ENCODE measurements at places on chromosomes 5 and 9.

DNA sequence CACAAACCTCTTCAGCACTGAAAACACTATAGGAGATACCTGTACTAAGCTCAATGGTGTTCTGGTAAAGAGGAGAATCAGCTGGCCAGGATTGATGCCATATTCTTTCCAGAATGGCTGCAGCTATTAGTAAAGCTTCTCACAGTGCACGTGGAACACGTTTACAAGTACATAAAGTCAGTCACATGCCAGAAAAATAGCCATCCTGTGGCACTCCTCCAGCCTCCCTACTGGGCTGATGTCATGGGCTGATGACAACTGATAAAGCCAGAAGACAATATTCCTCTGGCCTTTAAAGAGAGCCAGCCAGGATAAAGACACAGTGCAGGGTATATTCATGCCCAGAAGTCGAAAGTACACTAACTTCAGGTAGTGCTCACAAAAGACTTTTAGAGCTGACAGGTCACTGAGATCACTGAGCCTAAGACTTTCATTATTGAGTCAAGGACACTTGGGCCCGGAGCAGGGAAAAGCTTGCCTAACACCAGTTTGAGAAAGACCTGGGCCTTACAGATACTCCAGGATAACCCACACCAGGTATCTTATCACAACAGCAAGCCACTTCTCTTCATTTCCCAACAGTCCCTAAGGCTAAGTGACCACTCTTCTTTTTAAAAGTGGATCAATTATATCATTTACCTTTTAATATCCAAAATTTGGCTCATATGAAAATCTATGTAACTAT lies 29.4 kb downstream of the ABITRAM start:
- no peak for DNase-seq

DNA sequence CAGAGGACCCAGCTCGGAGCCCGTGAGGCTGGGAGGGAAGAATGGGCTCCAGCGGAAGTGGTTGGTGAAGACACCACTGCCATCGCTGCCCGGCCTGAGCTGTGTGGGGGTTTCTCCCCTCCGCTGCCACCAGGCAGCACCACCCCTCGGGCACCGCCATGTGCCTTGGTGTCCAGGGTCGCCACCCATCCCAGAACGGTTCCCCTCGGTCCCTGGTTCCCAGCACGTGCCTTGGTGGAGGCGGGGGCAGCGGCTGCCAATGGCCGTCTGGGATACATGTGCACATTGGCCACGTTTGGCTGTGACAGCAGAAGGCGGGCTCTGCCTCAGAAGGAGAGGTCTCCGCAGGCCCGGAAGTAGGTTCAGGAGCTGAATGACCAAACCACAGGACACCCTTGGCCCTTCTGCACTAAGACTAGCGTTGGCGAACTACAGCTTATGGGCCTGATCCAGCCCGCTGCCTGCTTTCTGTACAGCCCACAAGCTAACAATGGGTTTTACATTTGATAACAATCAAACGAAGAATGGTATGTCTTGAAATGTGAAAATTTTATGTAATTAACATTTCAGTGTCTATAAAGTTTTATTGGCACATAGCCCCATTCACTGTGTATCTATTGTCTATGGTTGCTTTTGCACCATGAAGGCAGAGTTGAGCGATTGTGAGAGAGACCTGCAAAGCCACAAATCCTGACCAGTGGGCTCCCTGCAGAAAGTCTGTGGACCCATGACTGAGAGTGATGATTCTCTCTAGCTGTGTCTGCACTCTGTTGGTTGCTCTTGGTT lies 91.7 kb upstream of the RAPGEF1 start:
- DNase-seq: no peak

GRCh38 chr9:120768886-120769285 lies 24.3 kb downstream of the FBXW2 start:
- no peak for DNase-seq

- DNase-seq: no peak
Measured at GRCh38 chr5:80804332-80804731, 149.5 kb upstream of the DHFR start.

DNA sequence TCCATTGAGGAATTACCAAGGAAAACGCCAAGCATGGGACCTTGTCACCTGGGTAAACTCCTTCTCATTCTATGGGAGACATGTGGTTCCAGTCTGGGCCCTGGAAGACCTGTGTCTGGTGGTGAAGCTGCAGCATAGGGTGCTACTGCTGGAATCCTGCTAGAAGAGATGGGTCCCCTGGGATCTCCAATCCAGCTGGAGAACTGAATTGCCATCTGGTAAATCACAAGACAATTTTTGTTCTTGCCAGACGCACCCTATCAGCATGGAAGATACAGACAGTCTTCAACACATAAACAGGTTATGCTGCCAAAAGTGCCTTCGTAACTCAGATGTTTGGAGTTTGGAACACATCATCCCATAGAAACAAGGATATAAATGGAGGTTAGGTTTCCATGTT lies 424.0 kb upstream of the BRINP1 start:
- DNase-seq: no peak
